ENCODE measurements at places on chromosomes 16 and 17. TPM values are rescaled to one million over a fixed set of nuclear protein-coding genes. Genes with fewer than 3 reads are reported as not detected.
A peak's percentile ranks its signal among the peaks of the same experiment; 100 is the strongest.

GRCh38 chr17:65975878-65976277 lies 216.1 kb downstream of the CEP112 start:
- peak; percentile 47 for DNase-seq

DNA sequence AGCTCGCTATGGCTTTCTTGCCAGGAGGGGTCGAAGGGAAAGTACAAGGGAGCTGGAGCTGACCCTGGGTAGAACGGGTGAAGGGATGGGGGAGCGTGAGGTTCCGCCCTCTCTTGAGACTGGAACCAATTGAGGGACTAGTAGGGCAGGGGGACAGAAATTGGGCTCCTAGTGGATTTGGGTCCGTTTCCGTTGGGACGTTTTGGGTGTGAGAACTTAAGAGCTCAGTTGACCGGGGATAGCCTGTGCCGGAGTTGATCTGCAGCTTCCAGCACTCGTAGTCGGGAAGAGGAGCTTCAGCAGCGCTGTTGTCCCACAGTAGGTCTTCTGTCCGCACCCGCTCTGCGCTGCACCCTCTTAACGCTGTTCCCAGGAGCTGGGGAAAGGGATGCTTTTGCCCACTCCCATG lies 481 bp downstream of the CNTROB start:
- peak; percentile 70 for DNase-seq

GRCh38 chr17:16931318-16932060 lies 40.4 kb downstream of the TNFRSF13B start:
- DNase-seq = no peak

Gene WNT9B
- 0.04 TPM for total RNA-seq

Gene TADA2A
- 20.4 TPM for total RNA-seq

Data from muscle of leg (tissue), 16 donors.